Stimulated activated effector memory CD8-positive, alpha-beta T cell treated with anti-CD3 and anti-CD28 coated beads, Interleukin-12 subunit alpha, Interleukin-12 subunit beta, amount 100 ng/mL, for 72 hours (primary cell): ENCODE measurements at places on chromosomes 2 and 18.

GRCh38 chr2:26709323-26710110, 17.0 kb downstream of the KCNK3 start:
- DNase-seq = no peak

- no peak for DNase-seq
Measured at GRCh38 chr18:78974115-78974761, 5.4 kb upstream of the SALL3 start.

DNA sequence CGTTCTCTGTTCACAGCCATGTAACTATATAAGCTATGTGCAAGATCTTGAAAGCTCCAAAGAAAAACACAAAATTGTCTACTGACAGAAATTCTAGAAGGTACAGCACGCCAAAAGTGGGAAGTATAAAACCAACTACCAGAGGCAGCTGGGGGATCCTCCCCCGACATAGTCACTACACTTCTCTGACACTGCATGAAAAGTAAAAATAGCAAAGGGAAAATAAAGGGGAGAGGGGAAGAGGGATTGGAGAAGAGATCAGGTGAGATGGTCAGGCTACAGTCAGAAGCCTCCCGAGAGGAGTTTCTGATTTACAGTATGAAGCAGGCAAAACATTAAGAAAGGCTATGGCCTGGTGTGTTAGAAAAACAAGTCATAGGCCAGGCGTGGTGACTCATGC, 39.8 kb upstream of the PCBP1 start:
- DNase-seq = no peak

- DNase-seq = no peak
Measured at GRCh38 chr2:172415157-172415864, 12.1 kb upstream of the ITGA6 start.

GRCh38 chr2:75646090-75646582, 447 bp upstream of the MRPL19 start:
- DNase-seq = no peak

DNA sequence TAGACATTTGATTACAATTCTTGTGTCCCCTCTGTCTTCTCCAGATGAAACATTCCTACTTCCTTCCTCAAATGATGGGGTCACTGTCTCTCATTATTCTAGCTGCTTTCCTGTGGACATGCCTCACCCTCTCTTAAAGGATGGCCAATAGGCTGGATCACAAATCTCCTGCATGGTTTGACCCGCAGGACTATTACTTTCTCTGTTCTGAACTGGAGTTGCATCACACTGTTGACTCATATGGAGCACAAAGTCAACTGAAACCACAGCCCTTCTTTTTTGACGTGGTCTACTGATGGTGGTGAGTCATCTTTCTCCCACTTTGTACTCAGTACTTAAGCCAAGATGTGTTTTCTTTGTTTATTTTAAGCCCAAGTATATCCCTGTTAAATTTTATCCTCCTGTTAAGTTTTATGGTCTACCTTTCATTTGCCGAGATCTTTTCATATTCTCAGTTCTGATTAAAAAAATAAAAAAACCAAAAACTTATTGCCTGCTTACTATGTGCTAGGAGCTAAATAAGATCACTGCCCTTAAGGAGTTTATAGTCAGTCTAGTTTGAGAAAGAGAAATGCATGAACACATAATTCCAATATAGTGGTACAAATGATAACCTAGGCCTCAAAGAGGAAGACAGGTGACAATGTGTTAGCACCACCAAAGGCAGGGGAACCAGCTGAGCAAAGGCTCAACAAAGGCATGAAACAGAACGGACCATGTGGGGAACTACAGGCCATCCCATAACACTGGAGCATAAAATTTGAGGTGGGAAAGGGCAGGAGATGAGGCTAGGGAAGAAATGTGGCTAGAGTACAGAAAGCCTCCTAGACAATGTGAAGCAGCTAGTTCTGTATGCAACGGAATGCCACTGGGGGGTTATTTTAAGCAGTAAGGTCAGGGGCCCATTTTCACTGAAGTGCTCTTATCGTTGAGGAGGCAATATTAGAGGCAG, 67.6 kb upstream of the ZFP36L2 start:
- peak; percentile 11 for DNase-seq

GRCh38 chr2:84486441-84487115, 27.5 kb upstream of the SUCLG1 start:
- DNase-seq = no peak

DNA sequence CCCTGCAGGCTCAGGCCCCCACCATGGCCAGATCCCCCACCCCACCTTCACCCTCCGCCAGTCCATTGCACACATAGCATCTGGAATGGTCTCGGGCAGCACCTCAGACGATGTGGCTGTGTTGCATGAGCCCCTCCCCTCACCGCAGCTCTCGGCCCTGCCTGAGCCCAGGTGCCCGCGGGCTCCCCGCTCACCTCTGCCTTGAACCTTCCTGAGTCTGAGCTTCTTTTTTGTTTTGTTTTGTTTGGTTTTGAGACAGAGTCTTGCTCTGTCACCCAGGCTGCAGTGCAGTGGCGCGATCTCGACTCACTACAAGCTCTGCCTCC, 20.1 kb downstream of the RRM2 start:
- no peak for DNase-seq

GRCh38 chr2:146992466-146992865, 852.4 kb upstream of the ACVR2A start:
- no peak for DNase-seq

- DNase-seq = no peak
Measured at GRCh38 chr2:16526193-16526592, 139.4 kb downstream of the CYRIA start.

DNA sequence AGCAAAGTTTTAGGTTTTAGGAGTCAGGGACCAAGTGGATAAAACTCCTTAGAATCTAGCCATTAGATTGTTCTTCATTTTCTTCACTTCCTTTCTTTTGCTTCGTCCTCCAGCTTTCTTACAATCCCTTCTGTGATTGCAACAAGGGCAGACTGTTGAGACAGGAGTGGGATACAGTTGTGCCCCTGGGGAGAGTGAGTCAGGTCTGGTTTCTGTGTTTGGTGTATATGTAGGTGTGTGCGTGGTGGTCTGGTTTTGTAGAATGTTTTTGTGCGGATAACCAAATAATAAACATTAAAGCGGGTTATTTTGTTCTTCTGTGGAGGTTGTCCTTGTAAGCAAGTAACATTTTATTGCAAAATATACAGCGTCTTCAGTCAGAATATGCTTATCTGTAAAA, 7.3 kb downstream of the INSIG2 start:
- DNase-seq = no peak

DNA sequence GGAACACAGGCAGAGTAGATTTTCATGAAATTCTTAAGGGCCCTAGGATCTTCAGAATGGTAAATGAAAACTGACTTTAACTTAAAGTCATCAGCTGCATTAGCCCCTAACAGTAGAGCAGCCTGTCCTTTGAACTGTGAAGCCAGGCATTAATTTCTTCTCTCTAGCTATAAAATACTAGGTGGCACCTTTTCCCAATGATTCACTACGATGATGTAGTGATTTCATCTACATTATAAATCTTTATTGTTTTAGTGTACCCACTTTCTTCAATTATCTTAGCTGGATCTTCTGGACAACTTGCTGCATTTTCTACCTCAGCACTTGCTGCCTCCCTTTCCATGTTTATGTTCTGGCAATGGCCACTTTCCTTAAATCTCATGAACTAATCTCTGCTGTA, 290.5 kb downstream of the NOL4 start:
- no peak for DNase-seq

GRCh38 chr18:32252141-32252860, 62.5 kb downstream of the MEP1B start:
- no peak for DNase-seq

DNA sequence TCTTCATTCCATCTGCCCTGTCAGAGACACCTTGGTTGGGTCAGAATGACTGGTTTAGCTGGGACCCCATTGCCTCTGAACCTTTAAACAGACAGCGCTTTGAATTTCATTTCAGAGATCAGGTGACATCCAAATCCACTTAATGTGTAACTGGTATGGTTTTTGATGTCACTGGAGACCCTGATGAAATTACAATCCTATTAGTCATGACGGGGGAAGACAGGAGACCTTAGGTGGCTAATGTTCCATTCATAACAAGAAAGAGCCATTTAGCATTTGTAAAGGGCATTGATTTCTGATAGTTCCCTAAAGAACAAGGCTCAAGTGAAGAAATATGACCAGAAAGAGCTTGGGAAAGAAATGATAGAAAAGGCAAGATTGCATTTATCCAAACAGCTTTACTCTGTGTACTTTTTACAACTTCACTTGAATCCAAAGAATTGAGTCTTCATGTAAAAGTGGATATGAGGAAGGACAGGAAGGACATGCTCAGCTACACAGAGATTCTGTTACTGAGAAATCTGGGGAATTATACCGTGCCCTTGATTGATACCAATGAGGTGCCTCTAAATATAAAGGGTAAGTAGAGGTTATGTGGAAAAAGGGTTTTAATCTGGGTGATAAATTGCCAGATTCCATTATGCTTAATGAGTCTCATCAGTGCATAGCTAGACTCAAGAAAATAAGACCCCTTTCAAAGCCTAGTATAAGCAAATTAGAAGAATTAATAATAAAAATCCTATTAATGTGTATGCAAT, 198.2 kb downstream of the NCKAP5 start:
- DNase-seq = no peak

DNA sequence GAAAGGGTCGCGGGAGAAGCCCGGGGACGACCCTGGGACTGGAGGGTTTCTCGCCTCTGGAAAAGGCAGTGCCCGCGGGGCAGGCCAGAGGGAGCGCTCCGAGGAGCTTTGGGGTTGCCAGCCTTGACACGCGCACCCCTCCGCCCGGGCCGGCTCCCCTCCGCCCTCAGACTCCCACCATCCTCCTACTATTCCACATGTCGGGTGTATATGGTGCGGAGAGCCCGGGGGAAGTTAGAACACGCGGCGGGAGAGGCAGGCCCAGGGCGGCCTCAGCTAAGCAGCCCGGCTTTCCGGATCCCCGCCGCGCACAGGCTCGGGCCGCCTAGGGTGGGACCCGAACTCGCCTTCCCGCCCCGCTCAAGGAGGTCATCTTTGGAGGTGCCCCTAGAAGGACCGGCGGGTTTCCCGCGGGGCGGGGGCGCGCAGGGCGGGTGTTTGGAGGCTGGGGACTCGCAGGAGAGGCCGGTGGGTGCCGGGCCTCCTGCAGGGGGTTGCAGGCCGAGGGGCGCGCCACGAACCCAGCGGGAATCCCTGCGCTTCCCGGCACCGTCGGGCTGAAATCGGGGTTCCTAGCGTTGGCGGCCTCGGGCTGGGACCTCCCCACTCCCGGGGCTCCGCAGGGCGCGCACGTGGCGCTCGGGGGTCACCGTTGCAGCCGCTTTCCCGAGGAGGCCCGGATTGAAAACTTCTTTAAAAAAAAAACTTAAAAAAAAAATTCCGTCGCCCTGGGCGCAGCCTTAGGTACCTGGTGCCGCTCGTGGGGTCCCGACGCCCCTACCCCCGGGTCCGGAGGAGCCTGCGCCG, 3.7 kb downstream of the NFATC1 start:
- DNase-seq = no peak

DNA sequence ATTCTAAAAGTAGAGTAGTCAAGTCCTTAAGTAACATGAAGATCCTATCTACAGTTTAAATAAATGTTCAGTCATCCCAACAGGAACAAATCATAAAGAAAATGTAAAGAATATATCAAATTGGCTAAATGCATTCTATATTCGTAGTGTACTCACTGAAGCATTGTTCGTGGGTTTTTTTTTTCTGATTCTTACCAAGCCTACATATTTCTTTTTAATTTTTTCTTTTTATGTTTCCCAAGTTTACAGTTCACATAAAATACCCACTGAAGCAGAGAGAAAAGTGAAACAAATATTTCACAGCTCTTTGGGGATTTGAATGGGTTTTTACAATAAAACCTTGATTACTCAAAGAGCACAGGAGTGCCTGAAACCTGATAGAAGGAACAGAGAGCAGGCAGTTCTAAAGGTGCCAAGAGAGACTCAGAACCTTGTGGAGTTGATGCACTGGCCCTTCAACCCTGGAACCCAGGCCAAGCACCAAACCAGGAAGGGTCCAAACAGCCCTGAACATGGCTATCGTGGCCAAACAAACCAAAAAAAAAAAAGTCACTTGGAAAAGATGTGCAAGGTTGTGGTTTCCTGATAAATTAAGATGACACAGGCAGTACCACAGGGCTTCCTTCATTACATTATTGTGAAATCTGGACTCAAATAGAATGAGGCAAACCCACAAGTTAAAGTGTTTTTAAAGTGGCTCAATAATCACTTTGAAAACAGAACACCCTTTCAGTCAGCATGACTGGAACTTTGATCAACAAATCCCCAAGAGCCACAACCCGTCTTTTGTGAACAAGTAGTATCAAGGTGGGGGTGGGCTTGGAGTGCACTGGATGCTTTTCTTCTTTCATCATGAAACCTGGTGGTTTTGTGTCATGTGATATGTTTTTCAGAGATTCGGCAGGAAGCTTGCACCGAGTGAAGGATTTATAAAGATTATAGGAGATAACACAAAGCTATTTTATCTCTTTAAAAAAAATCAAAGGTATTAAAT, 245.0 kb upstream of the FN1 start:
- DNase-seq = no peak

DNA sequence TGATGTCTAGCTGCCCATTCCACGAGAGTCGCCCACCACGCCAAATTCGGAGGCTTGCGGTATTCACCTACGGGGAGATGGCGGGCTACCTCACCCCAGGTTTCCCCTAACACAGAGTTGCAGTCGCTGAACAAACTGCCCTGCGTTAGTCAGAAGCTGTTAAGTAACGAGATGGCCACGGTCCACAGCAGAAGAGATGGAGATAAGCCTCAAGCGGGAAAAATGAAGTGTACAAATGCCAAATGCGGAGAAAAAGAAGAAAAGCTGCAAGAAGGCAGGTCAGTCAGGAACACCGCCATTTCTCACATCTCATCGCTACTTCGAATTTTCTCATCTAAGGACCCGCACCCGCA, 425 bp downstream of the ASB3 start:
- no peak for DNase-seq

- no peak for DNase-seq
Measured at GRCh38 chr2:236178890-236179235, 10.7 kb upstream of the GBX2 start.

DNA sequence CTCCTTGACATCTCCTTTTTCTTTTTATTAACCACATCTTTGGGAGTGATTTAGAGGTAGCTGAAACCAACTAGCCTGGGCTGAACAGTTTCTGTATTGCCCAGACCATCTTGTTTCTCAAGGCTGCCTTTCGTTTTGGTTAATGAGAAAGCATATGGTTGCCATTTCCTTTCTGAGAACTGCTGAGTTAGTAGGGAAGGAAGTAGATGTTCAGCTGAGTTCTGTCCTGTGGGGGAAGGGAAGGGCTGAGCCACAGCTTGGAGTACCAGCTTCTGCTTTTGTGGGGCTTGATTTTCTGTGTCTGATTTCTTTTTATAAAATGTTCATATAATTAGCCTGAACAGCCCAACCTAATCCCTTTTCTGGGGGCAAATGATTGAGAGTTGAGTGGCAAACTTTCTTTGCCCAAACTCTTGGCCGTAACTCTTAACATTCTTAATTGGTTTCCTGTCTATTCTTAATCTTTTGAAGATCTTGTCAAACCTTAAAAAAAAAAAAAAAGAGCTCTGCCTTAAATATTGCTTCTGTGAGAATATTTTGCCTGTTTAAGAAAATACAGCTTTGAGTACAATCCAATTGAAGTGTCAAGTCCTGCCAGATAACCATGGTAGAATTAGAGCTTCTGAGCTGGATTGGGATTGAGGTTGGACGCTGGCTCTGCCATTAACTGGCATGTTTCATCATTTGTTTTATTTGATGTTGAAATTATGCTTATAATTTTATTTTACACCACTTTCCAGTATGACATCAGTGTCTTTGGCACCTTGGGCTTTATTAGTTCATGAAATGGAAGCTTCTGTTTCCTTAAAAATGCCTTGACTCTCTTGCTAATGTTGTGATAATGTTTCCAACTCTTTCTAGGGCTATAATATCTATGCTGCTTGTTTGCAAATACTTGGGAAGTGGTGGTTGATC, 1.9 kb upstream of the NABP1 start:
- DNase-seq = peak; percentile 17
